ENCODE measurements at places on chromosomes 6 and 20.

GRCh38 chr20:25000268-25000801, 7.8 kb upstream of the APMAP start:
- peak; percentile 68 for DNase-seq

DNA sequence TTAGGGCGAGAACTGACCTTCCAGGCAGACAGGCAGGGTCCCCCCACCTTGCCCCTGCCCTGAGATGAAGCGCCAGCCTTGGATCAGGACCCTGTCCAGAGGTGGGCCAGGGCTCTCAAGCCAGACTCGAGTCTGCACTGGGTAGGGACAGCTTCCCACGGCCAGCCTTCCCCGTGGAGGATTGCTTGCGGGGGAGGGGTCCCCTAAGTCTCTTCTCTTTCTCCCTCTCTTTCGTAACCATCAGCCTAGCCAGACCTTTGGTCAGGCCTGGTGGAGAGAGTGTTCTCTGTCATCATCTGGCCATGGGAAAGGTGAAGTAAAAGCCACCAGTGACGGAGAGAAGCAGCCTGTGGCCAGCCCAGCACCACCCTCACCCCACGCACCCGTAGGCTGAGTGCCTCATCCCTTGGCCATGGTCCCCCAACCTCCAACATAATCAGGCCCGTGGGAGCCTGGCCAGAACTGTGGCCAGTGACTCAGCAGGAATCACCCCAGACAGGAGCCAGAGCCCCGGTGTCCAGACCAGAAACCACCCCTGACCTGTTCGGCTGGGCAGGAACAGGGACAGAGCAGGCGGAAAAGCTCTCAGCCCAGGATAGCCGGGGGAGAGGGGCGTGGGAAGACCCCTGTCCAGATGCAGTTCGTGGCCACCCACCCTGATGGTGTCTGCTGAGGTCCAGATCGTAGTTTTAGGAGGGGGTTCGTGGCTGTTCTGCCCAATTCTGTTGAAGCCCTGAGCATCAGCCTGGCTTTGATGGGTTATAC, 47.1 kb downstream of the SNAI1 start:
- DNase-seq = peak; percentile 90

- DNase-seq = no peak
Observed at GRCh38 chr20:46014517-46015396, 6.0 kb downstream of the MMP9 start.

- no peak for DNase-seq
Observed at GRCh38 chr20:59221707-59222252, 58.2 kb downstream of the ZNF831 start.

DNA sequence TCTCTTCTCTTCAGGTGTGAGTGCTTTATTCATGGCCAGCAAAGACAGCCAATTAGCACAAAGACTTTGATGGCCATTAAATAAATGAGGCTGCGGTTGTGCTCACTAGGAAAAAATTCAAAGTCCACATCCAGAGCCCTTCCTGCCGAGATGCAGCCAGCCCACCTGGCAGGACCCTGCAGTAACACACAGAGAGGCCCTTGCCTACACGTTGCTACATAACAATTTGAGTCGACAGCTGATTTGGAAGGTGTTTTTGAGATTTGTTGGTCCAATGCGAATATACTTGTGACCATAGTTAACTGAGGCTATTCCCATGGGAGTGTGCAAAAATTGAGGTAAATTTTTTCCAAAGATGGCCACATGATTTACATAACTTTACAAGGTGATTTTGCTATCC, 605.4 kb upstream of the HTR1E start:
- no peak for DNase-seq

GRCh38 chr6:29647927-29648642, 8.8 kb upstream of the MOG start:
- no peak for DNase-seq

DNA sequence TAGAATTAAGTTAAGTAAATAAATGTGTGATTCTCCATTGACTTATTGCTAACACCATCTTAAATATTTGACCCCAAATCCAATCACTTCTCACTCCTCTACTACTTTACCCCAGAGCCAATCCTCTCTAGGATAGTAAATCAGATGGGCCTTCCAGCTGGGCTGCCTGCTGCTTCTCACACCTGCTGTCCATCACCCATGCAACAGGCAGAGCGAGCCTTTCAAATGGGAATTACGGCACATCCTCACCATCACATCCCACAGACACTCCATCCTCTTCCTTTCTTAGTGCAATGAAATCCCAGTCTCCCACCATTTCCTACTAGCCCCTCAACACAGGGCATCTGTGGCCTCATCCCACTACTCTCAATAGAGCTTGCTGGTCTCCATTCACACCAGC, 34.0 kb downstream of the HLA-F start:
- DNase-seq = no peak

- no peak for DNase-seq
Observed at GRCh38 chr6:155328539-155329459, 14.5 kb upstream of the TFB1M start.

DNA sequence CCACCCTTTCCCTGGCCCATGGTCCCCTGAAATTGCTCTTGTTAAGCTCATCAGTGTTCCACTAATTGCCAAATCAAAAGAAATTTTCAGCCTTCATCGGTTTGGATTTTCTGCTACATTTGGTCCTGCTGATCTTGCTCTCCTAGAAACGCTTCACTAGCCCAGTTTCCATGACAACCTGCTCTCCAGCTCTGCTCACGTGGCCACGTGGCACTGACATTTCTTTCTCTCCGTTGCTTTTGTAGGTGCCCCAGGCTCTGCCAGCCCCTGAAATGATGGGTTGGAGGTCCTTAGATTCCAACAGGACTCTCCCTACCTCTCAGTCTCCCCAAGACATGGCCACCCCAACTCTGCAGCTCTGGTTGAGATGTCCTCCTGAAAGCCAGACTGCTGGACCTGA, 45.8 kb upstream of the NNAT start:
- no peak for DNase-seq

GRCh38 chr6:116016846-116017545, 43.7 kb downstream of the FRK start:
- DNase-seq = peak; percentile 11

DNA sequence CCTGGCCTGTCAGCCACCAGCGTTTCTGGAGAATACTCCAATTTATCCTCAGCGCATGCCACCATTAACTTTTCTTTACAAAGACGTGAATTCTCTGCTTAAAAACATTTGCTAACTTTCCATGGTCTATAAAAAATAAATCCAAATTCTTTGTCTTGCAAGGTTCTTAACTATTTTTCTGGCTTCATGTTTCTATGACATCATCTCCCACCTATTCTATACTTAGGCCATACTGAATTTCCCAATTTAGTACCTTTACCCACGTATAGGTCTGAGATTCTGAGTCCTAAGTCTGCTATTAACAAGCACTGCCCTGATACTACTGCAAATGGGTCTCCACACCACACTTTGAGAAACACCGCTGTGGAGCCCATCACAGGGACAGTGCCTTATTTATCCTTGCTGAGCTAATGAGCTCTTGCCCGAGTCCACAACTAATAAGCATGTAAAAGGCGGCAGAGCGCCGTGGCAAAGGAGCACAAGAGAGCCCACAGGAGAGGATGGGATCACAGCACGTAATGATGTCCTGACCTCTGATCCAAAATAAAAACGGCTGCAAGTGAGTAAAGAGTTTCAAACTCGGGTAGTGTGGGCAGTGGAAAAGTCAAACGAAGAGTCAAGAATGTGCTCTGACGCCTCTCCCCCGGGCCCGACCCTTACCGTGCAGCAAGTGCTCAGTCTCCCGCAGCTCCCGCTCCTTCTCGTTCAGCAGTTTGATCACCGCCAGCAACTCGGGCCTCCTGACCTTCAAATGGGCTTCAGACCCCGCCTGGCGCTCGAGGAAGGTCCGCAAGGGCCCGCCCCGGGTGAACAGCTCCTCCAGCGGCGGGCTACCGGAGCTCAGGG, 519 bp downstream of the MTRF1L start:
- peak; percentile 11 for DNase-seq

GRCh38 chr6:22466665-22467245, 102.6 kb upstream of the HDGFL1 start:
- no peak for DNase-seq

DNA sequence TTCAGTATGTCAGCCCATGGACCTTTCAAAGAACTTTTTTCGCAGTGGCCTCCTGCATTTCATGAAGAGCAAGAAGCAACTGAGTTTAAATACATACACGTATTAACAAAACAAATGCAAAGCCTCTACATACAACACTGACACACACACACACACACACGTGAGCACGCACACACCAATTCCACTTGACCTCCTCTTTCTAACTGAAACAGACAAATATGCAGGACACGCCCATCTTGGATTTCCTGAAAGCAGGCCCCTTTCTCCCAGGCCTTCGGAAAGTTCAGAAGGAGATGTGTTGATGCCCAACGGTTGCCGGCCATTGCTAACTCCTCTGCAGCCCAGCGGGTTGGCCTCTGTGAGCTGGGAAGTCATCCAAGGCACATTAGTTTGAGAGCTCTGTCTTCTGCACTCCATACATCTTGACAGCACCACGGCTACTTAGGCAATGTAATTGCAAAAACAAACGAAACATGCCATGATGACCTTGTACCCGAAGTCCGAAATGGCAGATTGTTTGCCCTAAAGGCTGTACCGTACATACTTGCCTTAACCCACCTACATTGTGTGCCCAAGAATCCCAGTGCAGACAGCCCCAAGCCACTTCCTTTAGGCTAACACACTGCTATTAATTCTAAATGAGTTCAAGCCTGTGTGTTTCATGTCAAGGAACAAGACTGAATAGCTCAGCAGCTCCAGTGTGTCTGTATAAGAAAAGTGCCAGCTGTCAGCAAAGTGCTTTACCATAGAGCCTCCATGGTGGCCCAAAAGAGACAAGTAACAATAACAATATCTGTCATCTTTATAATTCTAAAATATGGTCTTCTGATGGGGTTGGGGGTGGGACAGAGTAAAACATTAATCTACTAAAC, 138.8 kb upstream of the RNF217 start:
- no peak for DNase-seq

GRCh38 chr20:8943631-8944030, 125.3 kb upstream of the PLCB4 start:
- DNase-seq = no peak

GRCh38 chr6:3911614-3912336, 62.6 kb downstream of the FAM50B start:
- peak; percentile 64 for DNase-seq

- no peak for DNase-seq
Observed at GRCh38 chr20:37789408-37789807, 95.6 kb downstream of the CTNNBL1 start.

- DNase-seq = no peak
Observed at GRCh38 chr6:97765461-97765860, 482.4 kb upstream of the MMS22L start.

- DNase-seq = peak; percentile 23
Observed at GRCh38 chr6:90219209-90219985, 77.2 kb downstream of the BACH2 start.

- no peak for DNase-seq
Observed at GRCh38 chr20:62540504-62540903, 64.7 kb upstream of the GATA5 start.

DNA sequence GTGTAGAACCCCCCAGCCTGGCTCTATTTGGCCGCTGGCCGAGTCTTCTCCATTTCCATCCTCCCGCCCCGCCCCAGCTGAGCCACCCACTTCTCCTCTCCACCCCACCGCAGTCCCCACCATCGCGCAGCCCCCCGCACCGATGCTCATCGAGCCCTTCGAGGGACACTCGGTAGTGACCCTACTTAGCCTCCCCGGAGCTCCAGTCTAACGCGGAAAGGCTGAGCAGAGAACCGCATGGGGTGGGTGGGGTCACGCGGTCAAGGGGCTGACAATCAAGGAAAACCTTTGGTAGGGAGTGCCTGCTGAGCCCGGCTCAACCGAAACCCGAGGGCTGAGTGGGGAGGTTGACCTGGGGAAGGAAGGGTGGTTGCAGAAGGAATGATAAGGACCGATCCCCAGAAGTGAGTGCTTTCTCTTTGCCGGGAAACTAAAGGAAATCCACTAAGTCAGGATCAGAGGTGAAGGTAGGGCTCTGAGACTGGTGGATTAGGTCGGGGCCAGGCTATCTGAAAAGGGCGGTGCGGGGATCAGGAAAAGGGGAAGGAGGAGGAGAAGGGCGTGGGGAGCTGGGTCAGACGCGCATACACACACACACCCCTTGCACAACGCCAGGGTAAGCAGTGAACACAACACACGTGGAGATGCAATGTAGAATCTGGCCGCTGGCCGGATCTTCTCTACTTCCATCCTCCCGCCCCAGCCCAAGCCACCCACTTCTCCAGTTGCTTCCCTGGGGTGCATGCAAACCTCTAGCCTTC, 49.8 kb downstream of the CPXM1 start:
- peak; percentile 50 for DNase-seq

- DNase-seq = no peak
Observed at GRCh38 chr6:112883095-112883494, 536.0 kb downstream of the RFPL4B start.

DNA sequence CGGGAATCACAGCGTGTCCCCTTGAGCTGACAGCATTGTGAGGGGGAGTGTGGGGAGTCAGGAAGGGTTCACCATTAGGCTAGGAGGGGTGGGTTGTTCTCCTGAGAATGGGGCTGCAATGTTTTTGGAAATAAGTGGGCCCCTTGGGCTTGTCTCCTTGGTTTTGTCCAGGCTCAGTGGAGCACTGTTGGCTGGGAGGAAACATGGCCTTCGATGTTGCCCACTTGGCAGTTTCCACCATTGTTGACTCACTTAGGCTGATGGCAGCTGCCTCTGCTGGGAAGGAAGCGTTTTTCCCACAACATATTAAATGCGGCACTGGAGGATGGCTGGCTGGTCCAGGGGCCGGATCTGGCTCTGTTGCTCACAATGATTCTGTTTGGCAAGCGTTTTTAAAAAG, 512.1 kb downstream of the QKI start:
- DNase-seq = peak; percentile 37

DNA sequence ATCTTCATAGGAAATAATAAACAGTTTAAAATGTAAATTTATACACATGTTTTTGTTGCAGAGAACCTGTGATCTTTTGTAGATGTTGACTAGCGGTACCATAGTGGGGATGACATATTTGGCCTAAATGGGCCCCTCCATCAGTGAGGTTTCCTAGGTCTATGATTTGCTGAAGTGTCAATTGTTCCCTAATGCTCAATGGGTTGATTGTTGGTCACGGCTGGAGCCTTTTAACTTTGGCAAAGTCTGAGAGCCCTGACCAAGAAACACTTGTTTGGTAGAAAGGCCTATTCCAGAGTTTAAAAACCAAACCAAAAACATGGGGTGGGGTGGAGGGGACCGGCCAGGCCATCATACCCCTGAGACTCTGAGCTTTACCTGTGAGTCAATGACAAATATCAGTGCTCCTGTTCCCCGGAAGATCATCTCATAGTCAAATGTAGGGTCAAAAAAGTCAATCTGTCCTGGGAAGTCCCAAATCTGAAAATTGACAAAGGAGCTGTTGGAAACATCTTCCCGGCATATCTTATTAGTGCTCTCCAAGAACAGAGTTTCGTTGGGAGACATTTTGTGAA, 25.1 kb downstream of the RRAGD start:
- no peak for DNase-seq

GRCh38 chr6:143267760-143268159, 182.7 kb downstream of the ADAT2 start:
- no peak for DNase-seq

- no peak for DNase-seq
Observed at GRCh38 chr6:28897369-28897745, 26.4 kb downstream of the TRIM27 start.

- no peak for DNase-seq
Observed at GRCh38 chr6:15439410-15440025, 193.6 kb downstream of the JARID2 start.

All from AG08396 (cell line).